ENCODE measurements at places on chromosomes 1 and 21.

DNA sequence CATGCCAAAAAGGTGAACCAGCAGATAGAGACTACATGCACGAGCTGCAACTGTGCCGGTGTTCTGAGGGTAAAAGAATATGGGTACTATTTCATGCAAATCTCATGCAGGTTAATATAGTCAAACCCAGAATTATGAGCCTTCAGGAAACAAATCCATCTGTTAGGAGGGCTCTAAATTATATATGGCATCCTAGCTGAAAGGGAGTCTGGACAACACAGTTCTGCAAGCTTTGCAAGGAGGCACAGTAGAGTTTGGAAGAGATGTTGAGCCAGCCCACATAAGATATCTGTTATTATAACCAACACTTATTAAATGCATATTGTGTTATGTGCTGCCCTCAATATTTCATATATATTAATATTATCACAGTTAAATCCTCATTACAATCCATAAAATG, 50.5 kb upstream of the PALMD start:
- DNase-seq = no peak

DNA sequence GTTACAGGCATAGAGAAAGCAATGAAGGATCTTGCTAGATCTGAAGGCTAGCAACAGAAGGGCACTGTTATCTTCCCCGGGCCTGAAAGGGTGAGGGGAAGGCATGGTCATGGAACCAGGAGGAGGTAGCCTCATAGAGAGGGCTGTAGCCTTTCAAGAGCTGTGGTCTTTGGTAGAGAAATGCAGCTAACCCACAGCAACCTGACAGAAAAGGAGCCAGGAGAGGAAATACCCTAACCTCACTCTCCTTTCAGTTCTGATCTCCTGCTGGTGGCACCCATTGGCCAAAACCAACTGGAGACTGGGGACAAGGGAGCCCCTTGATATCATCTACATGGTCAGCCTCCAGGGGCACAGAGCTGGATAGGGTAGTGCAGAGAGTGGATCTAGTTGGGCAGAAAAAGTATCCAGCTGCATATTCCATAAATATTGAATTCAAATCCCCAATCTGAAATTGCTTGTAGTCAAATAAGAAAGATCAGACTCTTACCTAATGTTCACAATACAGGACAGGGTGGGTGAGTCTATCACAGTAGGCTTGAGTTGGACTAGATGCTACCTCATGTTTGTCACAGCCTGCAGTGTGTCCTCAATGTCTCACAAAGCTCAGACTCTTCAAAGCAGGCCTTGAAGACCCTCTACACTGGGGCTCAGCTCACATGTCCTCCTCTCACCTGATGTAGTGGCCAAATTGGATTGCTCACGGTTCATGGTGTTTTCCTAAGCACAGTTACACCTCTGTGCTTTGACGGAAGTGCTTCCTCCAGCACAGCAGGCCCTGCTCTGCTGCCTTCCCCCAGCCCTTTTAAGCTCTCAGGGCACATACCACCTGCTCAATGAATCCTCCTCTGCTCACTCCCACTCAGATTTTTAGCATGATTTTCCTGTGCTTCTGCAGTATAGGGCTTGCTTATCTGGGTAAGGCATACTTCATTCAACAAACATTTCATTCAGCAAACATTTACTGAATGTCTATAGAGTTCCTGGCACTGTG, 74.1 kb upstream of the JUN start:
- DNase-seq = no peak

GRCh38 chr1:53328009-53328461, at the start of gene LRP8:
TSS of gene LRP8 (minus strand) at chr1:53328070. CDS start at chr1:53327912, 158 bp downstream.
- peak; percentile 95 for DNase-seq

DNA sequence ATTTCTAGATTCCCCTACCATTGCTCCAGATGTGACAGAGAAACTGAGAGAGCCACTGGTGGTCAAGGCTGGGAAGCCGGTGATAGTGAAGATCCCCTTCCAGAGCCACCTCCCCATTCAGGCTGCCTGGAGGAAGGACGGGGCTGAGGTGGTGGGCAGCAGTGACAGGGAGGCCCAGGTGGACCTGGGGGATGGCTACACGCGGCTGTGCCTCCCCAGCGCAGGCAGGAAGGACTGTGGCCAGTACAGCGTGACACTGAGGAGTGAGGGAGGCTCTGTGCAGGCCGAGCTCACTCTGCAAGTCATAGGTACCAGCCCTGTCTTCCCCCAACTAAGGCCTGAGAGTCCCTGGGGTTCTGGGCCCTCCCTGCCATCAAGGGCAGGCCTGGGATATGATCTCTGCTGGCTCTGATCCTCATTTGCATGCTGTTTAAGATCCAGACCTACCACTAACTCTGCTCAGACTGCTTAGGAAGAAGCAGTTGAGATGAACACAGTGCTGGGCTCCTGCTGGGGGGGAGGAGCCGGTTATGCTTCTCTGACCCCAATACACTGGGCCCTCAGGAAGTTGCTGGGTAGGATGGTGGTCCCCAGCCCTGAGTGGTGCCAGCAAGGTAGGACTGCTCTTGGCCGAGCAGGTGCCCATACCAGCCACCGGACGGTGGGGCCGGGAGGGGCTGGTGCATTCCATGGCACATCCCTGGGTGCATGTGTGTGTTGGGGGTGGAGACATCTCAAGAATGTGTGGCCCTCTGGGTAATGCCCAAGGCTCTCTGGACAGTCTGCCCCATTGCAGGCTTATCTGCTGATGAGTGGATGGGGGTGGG, 25.1 kb downstream of the IGFN1 start:
- no peak for DNase-seq

- no peak for DNase-seq
Measured at GRCh38 chr1:200938955-200939354, 44.3 kb downstream of the INAVA start.

- no peak for DNase-seq
Measured at GRCh38 chr1:8389958-8390535, 72.1 kb downstream of the SLC45A1 start.

- DNase-seq = no peak
Measured at GRCh38 chr1:19725606-19726005, 60.9 kb downstream of the HTR6 start.

GRCh38 chr1:184499616-184500015, 112.8 kb downstream of the C1orf21 start:
- no peak for DNase-seq
